CD4-positive, alpha-beta T cell treated with Interleukin-6 for 4 hours (primary cell): ENCODE measurements at places on chromosomes 7 and 10.

- no peak for DNase-seq
These were observed 718.9 kb downstream of the LRMDA start for GRCh38 chr10:76150139-76150875.

DNA sequence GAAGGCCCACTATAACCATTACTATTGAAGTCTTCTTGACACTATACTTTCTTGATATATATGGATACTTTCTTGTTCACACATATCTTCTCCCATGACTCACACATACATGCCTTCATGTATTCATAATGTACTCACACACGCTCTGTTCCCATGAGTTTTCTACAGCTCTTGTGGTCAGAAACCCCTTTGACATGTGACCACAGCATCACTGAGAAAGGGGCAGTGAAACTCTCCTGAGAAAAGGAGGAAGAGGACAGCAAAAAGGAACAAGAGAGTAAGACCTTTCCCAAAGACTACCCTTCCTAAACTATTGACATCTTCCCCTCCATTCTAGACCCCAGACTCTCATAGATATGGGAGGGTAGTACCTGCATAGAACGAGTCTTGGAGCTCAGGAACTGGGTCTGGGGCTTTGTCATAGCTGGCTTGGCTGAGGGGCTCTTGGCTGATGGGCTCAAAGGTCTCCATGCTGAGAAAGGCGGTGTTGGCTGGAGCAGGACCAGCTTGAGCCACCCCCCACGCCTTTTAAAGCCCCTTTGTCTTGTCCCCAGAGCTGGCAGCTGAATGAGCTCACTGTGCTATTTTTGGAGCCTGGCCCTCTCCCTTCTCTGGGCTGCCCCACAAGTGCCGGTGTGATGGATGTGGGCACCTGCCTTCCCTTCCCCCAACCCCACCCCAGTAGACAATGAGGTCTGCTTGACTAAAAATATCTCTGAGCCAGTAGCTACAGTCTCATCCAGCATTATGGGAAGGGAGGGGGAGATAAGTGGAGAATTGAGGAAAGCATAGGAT, 5.1 kb downstream of the SYNPO2L start:
- DNase-seq: no peak

- no peak for DNase-seq
These were observed 40.5 kb downstream of the RCC1L start for GRCh38 chr7:75033064-75033463.

DNA sequence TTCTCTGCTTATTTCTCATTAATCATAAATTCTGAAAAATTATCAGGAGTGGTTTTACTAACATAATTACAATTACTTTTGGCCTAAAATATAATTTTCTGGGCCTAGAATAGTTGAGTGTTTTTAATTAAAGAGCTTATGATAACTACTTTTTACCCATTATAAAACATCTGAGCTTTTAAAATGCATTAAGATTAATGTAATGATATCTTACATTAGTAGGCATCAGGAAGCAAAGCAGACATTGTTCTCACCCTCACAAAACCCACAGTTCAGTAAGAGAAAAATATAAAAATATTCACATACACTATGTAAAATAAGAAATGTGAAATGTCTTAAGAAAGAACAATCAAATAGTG, 443.7 kb upstream of the SEMA3A start:
- DNase-seq: no peak

DNA sequence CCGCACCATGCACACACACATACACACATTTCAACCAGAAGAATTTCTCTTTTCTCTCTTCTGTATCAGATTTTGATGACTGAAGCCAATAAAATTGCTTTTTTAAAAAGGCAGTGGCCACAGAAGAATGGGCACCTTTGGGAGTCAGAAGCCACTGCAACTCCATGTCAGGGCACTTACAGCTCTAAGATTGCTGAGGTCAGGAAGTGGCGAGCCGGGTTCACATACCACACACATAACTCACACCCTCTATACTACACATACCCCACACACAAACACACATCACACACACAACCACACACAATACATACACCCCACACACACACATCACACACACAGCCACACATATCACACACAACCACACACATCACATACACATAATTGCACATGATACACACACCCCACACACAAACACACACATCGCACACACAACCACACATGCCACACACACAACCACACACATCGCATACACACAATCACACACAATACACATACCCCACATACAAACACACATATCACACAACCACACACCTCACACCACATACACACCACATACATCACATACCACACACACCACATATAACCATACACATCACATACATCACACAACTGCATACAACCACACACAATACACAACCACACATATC, 31.2 kb downstream of the GPRIN2 start:
- no peak for DNase-seq

DNA sequence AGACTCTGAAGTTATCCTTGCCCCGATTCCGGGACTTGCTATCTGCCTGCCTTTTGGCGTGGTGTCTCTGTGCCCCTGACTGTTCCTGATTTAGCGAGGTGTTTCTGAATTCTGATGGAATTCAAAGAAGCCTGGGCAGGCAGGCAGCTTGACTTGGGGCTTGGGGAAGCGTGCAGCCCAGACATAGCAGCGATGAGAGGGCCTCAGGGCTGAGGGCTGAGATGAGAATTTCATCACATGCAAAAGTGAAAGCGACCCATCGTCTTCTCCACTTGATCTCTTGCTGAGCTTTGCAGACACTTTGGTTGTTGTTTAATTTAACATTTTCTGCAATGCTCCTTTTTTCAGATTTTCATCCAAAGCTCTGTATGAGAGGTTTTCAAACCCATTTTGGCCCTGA, 57.8 kb downstream of the TCF7L2 start:
- no peak for DNase-seq

GRCh38 chr10:107546986-107547385, 382.5 kb upstream of the SORCS1 start:
- DNase-seq: no peak

GRCh38 chr10:63670291-63670898, 149.2 kb downstream of the REEP3 start:
- no peak for DNase-seq

DNA sequence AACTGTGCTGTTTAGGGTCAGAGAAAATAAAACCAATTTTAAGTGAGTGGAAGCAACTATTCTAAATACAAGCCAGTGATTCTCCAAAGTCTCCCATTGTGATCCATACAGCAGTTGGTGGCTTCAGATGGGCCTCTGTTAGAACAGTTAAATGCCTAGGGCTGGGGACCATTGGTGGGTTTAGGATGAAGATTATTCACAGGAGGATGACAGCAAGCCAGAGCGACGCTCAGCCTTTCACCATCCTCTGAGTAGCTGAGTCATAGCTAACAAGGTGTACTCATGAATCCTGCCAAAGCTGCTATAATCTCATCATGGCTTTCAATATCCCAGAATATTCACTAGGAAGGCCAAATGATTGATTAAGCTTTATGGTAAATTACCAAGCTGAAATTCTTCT, 39.6 kb downstream of the STARD3NL start:
- peak; percentile 17 for DNase-seq

- DNase-seq: no peak
These were observed 61.6 kb downstream of the DNAJC12 start for GRCh38 chr10:67776371-67776770.

GRCh38 chr7:145692237-145692950, 424.2 kb upstream of the CNTNAP2 start:
- DNase-seq: no peak

DNA sequence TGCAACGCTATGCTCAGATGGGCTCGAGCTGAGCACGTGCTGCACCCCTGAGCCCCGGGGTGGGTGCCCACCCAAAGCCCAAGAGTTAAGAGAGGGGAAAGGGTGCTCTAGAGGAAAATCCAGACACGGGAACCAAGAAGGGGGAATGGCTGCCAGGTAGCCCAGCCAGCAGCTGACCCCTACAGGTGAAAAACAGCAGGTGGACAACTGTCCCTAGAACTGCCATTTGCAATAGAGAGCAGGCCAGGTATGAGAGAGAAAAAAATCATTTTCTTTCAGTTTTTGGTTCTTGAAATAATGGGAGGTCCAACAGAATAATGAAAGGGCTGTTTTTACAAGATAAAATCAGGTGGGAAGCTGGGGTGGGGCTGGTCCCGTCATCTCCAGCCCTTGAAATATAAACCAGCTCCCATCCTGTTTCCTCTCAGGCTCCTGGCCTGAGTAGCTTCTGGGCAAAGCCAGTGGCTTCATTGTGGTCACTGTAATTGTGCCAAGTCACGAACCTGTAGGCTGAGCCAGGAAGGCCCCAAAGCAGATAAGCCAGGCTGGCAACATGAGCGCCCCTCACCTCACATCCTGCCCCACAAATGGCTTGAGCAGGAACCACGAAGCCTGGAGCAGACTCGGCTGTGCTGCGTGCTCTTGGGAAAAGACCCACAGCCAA, 257.8 kb downstream of the SNX10 start:
- DNase-seq: no peak

DNA sequence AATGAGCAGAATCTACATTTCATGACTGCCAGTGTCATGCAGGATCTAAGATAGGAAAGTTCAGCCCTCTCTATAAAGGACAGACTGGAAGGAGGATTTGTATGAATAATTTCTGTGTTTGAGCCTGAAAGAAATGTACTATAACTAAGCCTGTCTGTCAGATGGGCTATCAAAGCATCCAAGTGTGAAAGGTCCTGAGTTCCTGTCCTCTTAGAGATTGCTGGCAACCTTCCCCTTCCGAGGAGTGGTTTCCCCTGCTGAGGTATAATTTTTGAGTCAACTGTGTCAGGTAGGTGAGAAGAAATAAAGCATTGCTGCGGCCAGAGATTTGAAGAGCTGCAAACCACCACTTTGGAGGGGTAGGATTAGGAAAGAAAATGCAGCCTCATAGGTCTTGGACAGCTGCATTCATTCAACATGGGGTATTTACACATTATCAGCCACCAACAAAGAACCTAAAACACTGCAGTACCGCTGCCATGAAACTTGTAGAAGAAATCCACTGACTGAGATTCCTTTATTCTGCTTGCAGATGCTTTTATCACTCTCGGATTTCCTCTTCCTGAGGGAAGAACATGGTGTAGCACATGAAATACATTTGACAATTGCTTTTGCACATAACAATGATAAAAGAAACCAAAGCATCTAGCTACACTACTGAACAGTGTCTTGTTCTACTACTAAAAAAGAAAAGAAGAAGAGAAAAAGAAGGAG, 189.1 kb downstream of the DGKI start:
- no peak for DNase-seq

DNA sequence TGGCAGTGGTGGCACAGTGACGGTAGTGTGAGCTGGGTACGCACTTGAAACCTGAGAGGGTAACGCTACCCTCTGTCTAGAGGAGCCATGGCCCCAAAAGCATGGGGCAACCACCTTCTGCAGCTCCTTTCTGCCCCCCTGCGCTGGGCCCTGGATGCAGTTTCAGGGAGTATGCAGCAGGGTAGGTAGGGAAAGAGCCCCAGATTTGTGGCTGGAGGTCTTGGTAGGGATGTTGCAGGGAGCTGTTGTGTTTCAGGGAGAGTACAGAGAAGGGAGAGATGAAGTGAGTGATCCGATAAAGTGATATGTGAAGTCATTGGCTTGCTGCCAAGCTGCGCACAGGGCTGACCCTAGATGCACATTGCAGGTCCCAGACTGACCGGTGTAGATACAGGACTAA, 2.7 kb upstream of the PGAM2 start:
- no peak for DNase-seq

- DNase-seq: no peak
These were observed 211.9 kb downstream of the GALNT17 start for GRCh38 chr7:71343892-71344291.

DNA sequence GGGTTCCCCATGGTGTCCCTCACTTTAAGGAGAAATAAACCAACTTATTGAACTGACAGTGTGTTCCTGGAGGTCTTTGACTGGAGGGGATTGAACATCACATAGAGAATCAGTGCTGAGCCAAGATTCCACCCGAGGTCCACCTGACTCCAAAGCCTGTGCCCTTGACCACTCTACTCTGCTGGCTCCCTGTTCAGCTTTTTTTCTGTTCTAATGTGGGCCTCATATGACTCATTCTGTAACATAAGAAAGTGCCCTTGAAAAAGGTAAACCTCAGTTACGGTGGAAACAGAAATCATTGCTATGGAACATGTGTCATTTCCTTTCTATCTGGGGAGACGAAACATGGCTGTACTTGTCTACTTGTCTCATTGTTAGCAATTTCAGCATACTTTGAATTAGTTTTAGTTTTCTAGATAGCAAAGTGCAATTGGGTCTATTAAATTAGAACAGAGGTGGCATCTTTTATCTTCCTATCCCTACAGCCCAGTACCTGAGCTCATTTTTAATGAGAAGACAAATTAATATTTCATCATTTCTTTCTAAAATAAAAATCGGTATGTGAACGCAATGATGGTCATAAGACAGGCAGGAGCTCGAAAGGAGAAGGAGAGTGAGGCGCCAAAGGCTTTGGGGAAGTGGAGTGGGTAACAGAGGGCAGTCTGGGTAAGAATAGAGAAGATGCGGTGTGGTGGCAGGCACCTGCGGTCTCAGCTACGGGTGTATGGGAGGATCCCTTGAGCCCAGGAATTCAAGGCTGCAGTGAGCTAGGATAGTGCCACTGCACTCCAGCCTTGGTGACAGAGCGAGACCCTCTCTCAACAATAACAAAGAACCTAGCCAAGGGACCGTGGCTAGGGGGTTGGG, 1.5 kb downstream of the GSDME start:
- no peak for DNase-seq

DNA sequence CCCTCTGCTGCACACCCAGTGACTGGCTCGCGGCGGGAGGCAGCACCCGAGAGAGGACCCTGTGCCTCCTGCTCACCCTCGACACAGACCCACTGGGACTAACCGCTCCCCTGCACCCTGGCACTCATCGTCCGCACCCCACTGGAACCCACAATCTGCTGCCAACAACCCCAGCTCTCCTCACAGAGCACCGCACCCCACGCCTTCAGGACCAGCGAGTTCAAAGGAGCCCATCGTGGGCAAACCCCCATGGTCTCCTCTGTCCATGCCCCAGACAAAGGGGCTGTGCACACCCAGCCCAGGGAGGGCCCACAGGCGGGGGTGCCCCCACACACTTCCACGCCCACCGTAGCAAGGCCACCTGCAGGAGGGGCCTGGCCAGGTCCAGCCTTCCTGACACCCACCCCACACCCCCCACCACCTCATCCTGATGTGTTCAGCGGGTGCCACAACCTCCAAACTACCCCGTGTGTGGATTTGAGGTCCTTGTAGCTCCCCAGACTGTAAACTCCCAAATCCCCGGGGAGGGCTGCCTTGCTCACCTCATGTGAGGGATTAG, 14.0 kb downstream of the RASGEF1A start:
- no peak for DNase-seq

- DNase-seq: no peak
These were observed 6.1 kb upstream of the SLC25A13 start for GRCh38 chr7:96328016-96328415.

DNA sequence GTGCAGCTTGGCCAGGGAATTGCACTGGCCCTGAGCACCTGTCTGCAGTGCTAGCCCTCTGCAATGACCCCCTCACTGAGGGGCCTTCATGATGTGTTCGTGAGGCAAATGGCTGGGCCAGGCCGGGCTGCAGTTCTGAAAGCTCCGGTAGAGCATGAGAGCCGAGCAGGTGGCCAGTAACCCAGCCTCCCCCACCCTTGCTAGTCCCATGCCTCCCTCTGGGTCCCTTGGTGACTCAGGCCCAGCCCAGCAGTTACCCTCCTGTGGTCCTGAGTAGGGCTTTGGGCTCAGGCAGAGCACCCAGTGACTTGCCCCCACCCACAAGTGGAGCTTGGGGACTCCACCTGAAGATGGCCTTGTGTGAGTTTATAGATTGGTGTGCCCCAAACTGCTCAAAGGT, 16.1 kb upstream of the CSGALNACT2 start:
- no peak for DNase-seq
